ENCODE measurements at places on chromosomes 5 and 9.
A peak's percentile ranks its signal among the peaks of the same experiment; 100 is the strongest.

DNA sequence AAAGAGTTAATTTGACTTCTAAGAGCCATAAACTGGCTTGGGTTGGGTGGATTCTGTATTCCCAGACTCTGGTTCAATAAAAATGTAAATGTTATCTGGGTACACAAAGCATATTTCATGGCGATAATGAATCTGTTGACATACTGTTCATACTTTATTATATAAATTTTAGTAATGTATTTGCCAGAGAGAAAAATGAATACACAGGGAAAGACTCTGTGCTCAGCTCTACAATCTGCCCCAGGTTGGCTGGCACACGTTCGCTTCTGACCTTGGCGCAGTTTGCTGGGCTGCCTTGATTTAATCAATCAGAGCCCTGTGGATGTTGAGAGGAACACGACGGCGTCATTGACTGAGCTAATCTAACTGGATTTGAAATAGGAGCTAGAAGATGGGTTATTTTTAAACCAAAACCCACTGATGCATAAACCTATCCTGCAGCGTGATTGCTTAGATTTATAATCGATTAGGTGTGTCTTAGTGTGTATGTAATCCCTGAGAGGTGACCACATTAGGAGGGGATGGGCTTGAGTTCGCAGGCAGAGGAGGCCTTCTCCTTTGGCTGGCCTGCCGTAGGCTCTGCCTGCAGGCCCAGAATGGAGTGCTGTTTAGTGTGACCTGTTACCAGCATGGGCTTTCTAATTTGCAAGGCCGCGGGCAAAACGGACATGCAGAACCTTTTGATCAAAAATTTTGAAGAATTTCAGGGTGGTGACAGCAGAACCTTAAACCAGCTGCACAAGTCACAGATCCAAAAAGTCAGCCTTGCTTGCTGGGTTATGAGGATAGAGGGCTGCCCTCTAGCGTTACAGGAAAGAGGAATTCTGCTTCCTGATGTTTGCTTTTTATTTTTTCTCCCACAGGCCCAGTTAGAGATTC is 3.9 kb upstream of the ADCY2 start:
- peak; percentile 34 for DNase-seq

DNA sequence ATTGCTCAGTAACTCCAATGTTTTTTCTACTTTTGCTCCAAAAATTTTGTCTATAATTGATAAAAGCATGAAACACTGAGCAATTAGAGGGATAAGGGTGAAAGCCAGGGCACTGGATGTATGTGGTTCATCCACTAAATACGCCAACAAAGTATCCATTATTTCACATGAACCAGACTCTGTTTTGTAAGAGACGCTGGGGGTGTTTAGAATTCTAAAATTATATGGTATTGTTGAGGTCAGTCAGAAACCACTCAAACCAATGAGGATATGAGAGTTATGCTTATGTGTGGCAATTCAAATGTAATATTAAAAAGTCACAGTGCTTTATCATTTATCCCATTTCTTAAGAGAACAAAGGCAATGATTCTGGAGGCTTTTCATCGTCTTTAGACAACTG is 220.2 kb downstream of the EFNA5 start:
- no peak for DNase-seq

- no peak for DNase-seq
These were observed 7.3 kb downstream of the PRR7 start for GRCh38 chr5:177453852-177454396.

- DNase-seq = no peak
These were observed 388.2 kb upstream of the WWC1 start for GRCh38 chr5:167903243-167903642.

DNA sequence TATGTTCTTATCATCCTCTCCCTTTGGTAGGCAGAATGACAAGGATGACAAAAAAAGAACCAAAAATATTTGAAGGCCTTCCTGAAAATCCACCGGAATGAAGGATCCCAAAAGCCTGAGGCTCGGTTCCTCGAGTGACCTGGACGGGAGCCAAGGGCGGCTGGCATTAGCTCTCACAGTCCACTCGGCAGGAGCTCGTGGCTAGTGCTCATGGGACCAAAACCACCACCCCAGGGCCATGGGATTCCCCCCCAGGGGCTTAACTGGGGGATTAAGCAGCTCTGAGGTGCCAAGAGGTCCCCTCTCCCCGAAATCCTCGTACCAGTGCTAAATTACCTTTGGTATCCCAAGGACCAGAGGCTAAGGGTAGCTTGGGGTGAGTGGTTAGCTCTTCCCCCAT is 586 bp upstream of the PDZD2 start:
- no peak for DNase-seq

DNA sequence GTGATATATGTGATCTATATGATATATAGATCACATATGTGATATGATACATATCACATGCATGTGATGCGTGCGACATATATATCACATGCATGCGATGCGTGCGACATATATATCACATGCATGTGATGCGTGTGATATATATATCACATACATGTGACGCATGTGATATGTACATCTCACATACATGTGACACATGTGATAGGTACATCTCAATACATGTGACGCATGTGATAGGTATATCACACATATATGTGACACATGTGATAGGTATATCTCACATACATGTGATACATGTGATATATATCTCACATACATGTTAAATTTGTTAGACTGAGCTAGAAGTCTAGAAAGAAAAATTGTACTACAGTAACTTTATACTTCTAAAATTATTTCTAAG is 1095.9 kb downstream of the EFNA5 start:
- DNase-seq = no peak

DNA sequence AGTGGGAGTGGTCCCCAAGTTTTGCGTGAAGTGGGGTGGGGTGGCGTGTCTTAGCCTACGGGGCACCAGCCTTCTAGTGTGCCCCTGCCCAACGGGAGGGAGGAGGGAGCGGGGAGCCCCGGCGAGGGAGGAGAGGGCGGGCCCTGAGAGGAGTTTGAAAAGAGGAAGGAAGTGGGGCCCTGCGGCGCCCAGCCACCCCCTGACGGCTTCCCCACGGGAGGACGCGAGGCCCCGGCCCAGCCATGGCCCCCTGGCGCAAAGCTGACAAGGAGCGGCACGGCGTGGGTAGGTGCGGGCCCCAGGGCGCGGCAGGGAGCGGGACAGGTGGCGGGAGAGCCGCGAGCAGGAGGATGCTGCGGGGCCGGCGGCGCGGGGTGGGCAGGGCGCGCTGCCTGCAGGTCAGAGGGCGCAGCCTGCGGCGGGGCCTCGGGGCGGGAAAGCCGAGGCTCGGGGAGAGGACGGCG is at the start of gene DOCK2:
TSS of gene DOCK2 (plus strand) at position 191 of the 464 bp plus-strand sequence. CDS start at position 243, 52 bp downstream.
- no peak for DNase-seq

DNA sequence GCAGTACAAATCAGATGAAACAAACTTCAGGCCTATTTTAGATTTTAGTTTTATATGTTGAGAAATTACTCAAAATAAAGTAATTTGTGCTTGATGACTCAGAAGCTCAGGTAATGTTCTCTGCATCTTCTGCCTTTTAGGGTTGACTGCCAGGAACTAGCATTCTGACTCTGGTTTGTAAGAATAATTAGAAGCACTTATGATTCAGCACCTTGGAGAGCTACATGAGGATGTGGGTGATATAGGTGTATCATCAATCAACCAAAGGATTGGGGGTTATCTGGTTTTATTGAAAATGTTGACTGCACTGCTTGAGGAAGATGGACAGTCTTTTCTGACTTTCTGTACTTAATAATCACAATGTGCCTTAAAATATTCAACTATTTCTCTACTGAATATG is 118.7 kb upstream of the SGCD start:
- no peak for DNase-seq

GRCh38 chr5:78640662-78641474 is 7.7 kb downstream of the LHFPL2 start:
- DNase-seq = no peak

GRCh38 chr9:135830496-135830895 is 76.8 kb downstream of the CAMSAP1 start:
- DNase-seq = no peak

DNA sequence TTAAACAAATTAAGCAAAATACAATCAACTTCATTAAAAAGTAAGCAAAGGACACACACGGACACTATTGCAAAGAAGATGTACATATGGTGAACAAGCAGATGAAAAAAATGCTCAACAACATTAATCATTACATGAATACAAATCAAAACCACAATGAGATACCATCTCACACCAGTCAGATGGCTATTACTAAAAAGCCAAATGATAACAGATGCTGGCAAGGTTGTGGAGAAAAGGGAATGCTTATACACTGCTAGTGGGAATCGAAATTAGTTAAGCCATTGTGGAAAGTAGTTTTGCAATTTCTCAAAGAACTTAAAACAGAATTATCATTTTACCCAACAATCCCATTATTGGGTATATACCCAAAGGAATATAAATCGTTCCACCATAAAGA is 636.2 kb upstream of the ST8SIA4 start:
- DNase-seq = no peak

DNA sequence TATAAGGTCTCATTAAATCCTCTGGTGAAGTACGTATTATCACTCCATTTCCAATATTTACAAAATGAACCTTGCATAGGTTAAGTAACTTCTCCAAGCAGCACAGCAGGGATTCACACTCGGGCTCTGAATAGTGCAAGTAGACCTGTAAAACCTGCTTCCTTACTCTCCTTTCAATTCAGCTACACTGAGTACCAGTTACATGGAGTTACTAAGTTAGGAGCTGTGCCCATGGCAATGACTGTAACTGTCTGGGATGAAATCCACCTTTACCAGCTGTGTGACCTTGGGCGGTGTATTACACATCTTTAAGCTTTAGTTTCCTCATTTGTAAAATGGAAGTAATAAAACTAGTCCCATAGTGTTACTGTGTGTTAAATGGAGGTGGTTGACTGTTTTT is 15.9 kb upstream of the MOB3B start:
- no peak for DNase-seq

DNA sequence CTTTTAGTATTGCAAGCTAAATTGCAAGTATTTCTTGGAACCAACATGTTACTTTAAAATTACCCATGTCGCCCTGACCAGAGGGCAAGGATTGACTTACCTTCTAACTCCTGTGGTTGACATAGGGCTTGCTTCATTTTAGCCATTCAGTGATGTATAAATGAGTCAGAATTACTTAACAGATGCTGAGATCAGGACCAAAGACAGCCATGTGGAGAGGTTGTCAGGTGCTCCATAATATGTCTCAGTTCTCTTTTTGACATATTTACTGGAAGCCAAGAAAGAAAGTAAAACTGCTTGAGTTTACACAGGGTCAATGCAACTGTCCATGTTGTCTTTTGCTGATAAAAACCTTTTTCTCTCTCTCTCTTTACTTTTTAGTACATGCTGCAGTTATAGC is 33.2 kb downstream of the F2RL2 start:
- DNase-seq = no peak

- no peak for DNase-seq
These were observed 8.3 kb upstream of the THBS4 start for GRCh38 chr5:80026841-80027240.

DNA sequence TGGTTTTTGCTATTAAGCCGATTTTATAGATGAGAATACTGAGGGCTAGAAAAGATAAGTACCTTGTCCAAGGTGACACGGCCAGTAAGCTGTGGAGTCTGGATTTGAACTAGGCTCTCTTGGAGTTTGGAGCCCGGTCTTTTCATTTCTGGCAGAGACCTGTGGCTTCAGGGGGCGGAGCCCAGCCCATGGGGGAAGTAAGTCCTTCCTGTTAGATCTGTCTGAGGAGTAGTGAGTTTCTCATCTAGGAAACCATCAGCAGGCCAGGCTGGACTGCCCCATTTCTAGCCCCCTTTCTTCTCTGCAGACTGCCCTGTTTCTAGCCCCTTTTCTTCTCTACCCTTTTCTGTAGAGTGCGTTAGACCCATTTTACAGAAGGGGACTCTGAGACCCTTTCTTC is 521 bp upstream of the PTGS1 start:
- DNase-seq = no peak

DNA sequence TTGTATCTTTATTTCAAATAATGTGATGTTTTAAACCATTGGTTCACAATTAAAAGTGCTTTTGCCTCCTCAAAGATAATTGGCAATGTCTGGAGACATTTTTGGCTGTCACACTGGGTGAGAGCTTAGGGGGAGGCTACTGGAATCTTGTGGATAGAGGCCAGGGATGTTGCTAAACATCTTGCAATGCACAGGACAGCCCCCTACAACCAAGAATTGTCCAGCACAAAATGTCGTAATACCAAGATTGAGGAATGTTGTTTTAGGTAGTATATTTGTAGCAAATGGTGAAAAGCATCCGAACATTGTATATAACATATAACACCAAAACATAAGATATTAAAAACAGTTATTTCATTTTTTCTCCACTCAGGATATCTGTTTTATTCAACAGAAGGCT is 99.8 kb downstream of the SLC44A1 start:
- no peak for DNase-seq

- no peak for DNase-seq
These were observed 39.9 kb upstream of the APC start for GRCh38 chr5:112697833-112698232.

GRCh38 chr9:76628155-76628554 is 136.1 kb upstream of the PCA3 start:
- no peak for DNase-seq

DNA sequence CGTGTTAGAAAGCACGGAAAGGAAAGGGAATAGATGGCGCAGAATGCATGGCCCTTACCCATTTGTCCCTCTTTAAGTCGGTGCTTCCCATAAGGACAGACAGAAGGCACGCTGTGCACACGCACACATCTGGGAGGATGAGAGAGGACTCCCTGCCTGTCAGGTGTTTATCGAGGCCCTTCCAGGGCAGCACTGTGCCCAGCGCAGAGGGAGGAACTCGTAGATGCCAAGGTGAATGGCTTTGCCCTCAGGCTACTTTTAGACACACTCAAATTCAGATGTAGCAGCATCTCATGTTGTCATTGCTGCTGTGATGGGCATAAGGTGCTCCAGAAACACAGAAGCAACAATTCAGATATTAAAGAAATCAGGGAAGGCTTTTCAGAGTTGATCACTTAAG is 70.2 kb upstream of the CTSL start:
- no peak for DNase-seq

DNA sequence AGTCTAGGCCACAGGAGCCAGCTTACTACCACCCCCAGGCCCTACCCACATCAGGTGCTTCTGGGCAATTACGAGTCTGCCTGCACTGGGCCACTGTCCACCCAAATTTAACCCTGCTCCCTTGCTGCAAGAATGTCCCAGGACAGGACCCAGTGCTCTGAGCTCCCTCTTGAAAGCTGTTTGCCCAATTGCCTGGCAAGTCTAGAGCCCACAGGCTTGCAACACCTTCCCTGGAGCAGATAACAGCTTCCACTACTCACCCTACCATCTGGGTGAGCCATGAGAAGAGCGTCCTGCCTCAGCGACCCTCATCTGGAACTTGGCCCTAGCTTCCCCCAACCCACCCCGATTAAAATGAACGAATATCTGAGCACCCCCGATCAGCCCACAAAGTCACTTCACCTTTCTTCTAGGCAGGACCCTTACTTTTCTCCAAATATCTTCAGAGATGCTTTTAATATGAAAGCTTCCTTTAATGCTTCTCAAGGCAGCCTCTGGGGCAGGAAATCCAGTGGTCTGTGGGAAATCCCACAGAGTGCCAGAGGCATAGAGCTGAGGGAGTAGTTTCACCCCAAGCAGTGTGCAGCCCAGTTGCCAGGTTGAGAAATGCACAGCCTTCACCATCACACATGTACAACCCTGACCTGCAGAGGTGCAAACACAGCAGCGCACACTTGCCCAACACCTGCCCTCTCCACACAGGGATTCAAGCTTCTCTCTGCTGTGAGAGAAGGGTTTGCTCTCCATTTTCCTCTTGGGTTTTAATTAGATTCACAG is 10.6 kb downstream of the ACSL6 start:
- no peak for DNase-seq

- no peak for DNase-seq
These were observed 99.2 kb downstream of the UHRF2 start for GRCh38 chr9:6512085-6512657.
